Activated CD4-positive, alpha-beta T cell treated with anti-CD3 and anti-CD28 coated beads for 36 hours (primary cell): ENCODE measurements at places on chromosomes 4 and X. TPM values are rescaled to one million over a fixed set of nuclear protein-coding genes. Genes with fewer than 3 reads are reported as not detected.

- no peak for DNase-seq
- no peak overlapping the region for H3K27ac ChIP-seq
- peaks cover 7% of the 10 kb centered on the region for H3K4me1 ChIP-seq
- H3K4me3 ChIP-seq: no peak overlapping the region
- H3K27me3 ChIP-seq: no peaks in the 10 kb centered on the region
Measured at GRCh38 chr4:139971111-139971510, 182.9 kb downstream of the MAML3 start.

MEPE gene
- total RNA-seq: not detected

DNA sequence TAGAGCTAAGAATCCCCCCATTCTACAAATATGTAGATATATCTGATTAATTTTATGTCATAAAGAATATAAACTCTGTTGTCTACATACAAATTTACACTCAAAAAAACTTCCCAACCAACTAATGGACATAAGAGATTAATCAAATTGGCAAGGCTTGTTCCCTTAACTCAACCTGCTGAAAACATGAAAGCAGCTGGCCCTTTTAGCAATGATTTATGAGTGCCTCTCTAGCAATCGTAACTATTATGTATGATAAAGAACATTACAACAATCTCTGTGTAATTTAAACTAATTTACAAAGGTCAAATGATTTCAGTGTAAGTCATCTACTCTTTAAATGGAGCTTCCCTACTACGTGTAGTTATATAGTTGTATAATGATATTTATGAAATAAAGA is 83.1 kb upstream of the FTHL17 start:
- H3K36me3 ChIP-seq: no peaks in the 10 kb centered on the region
- no peak for DNase-seq
- H3K4me1 ChIP-seq: no peaks in the 10 kb centered on the region
- no peak overlapping the region for H3K27ac ChIP-seq

TKTL2 gene
- total RNA-seq: not detected

- H3K4me3 ChIP-seq: no peak overlapping the region
- H3K36me3 ChIP-seq: no peaks in the 10 kb centered on the region
- no peak overlapping the region for H3K27ac ChIP-seq
- DNase-seq: no peak
Measured at GRCh38 chr4:161554372-161554990, 609.3 kb downstream of the FSTL5 start.

BEND2 gene
- total RNA-seq: not detected

PDHA2 gene
- not detected for total RNA-seq

DNA sequence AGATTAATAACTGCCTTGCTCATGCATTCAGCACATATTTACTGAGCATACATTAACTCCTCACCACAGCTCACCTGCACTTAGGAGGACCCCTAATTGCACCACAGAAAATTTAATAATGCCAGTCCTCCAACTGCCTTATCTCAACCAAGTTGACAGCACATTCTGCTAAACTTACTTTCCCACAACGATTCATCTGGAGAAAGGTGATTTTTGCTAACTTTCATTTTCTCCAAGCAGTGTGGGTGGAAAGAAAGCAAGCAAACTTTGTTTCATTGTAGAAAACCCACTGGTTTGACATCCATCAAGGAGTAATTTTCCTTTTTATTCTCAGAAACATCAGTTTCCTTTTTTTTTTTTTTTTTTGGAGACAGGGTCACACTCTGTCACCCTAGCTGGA is 49.1 kb downstream of the RASGEF1B start:
- H3K27me3 ChIP-seq: no peaks in the 10 kb centered on the region
- no peak for DNase-seq
- no peak overlapping the region for H3K27ac ChIP-seq
- peaks cover 2% of the 10 kb centered on the region for H3K36me3 ChIP-seq
- H3K4me3 ChIP-seq: no peak overlapping the region

GRCh38 chr4:60989141-60989540 is 211.0 kb upstream of the ADGRL3 start:
- H3K36me3 ChIP-seq: no peaks in the 10 kb centered on the region
- no peak for DNase-seq
- no peak overlapping the region for H3K4me3 ChIP-seq
- H3K27me3 ChIP-seq: no peaks in the 10 kb centered on the region
- H3K27ac ChIP-seq: no peak overlapping the region
- H3K4me1 ChIP-seq: no peaks in the 10 kb centered on the region

DNA sequence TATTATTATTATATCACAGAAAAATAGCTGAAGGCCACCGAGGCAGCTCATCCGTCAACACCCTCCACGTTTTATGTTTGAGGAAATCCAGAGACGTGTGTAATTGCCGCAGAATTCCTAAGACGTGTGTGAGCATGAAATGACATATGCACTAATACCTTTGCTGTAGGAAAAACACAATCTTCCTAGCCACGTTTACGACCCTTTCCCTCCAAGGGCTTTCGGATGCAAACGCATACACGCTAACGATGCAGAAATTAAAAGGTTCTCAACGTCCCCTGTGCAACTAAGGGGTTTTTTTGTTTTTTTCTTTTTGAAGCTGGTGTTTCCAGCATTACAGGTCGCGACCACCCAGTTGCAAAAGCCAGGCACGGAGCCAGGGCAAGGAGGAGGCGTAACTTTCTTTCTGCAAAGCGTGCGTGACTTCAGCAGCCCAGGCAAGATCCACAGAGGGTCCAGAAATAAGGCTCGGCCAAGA is 33.8 kb downstream of the CRLF2 start:
- DNase-seq: peak; percentile 31
- H3K27ac ChIP-seq: no peak overlapping the region
- H3K27me3 ChIP-seq: no peaks in the 10 kb centered on the region
- no peaks in the 10 kb centered on the region for H3K4me1 ChIP-seq
- H3K4me3 ChIP-seq: no peak overlapping the region

GRCh38 chrX:133983256-133983973 is 2.0 kb downstream of the GPC3 start:
- DNase-seq: no peak
- H3K27ac ChIP-seq: no peak overlapping the region
- H3K4me3 ChIP-seq: no peak overlapping the region
- no peaks in the 10 kb centered on the region for H3K36me3 ChIP-seq
